ENCODE measurements at places on chromosomes 4 and X.

DNA sequence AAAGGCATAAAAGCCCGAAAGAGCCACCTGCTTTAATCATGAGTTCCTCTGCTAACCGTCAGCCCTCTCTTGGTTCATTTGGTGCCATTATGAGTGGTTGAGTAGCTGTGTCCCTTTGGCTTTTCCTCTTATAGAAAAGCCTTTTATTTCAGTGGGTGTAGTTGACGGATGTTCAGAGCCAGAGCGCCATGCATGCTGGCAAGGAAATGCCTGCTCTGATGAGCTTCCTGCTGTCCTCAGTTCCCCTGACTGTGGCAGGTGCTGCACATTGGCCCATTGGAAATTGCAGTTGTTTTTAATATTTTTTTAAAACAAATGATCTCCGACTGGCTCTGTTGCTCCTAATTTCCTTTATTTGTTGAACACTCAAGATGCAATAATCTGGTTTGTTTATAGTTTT is 77.3 kb upstream of the LIMCH1 start:
- no peak for DNase-seq

- no peak for DNase-seq
Measured at GRCh38 chr4:159547645-159548308, 444.9 kb downstream of the RAPGEF2 start.

- no peak for DNase-seq
Measured at GRCh38 chrX:149819371-149819770, 37.6 kb downstream of the MAGEA9 start.

DNA sequence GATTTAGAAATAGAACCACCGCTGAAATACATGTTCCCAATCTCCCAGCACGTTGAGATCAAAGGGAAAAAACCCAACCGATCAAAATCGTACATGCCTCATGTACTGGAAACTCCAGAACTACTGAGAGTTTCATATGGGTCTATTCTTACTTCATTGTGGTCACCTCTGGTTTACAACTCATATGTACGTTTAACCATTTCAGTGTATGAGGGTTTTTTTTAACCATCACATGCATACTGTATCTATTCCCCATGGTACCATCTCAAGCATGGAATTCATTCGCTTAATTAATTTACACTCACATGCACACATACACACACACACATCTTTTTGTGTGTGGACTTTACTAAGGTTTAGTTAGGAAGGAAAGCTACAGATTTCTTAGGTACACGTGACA is 46.0 kb upstream of the CLNK start:
- DNase-seq, result no peak

DNA sequence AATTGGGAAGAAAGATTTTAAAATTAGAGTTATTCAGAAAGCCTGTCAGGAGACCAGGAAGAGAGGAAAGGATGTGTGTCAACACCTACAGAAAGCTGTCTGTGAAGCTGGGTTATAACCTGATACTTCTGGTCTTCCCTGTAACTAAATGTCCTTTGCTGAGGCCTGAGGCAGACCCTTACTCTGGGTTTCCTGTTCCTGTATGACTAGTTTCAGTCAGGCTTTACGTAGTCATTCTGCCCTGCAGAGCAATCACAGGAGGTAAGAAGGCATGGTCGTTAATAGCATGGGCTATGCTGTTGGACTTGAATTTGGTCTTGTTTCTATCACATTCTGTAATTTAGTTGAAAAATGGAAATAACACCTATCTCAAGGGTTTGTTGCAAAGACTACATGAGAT is 110.5 kb upstream of the IGFBP7 start:
- DNase-seq, result no peak

DNA sequence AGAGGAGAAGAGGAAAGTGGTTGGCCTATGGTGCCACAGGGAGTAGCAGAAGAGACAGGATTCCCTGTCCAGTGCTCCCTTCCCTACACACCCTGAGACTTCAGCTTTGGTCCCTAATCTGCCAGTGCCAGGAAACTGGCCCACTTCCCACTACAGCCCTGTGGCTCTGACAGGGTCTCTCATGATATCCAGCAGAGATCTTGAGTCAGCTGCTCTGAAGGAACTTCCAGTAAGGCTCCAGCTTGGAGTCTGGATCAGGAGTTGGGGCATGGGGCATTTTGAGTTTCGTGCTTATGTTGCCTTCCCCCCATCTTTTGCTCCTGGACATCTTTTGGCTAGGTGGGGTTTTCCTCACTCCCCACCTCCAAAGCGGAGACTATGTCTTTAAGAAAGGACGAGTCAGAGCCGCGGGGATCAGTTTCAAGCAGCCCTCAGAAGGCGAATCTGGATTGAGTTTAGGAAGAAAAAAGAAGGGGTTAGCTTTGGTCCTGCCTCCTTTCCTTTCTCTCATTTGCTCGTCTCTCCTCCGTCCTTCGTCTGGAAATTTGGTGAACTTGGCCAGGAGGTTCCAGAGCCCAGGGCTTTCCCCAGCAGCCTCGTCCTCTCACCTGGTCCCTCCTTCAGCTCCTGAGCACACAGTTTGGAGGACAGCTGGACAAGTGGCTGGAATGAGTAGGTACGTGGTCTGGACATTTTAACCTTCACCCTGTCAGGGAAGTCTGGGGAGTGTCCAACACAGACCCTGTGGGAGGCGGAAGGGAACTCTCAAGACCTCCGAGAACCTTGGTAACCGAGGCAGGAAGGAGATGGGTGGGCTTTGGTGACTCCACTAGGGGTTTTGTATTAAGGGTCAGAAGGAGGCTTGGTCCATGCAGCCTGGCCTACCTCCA is 104.4 kb downstream of the RTL5 start:
- DNase-seq, result no peak

DNA sequence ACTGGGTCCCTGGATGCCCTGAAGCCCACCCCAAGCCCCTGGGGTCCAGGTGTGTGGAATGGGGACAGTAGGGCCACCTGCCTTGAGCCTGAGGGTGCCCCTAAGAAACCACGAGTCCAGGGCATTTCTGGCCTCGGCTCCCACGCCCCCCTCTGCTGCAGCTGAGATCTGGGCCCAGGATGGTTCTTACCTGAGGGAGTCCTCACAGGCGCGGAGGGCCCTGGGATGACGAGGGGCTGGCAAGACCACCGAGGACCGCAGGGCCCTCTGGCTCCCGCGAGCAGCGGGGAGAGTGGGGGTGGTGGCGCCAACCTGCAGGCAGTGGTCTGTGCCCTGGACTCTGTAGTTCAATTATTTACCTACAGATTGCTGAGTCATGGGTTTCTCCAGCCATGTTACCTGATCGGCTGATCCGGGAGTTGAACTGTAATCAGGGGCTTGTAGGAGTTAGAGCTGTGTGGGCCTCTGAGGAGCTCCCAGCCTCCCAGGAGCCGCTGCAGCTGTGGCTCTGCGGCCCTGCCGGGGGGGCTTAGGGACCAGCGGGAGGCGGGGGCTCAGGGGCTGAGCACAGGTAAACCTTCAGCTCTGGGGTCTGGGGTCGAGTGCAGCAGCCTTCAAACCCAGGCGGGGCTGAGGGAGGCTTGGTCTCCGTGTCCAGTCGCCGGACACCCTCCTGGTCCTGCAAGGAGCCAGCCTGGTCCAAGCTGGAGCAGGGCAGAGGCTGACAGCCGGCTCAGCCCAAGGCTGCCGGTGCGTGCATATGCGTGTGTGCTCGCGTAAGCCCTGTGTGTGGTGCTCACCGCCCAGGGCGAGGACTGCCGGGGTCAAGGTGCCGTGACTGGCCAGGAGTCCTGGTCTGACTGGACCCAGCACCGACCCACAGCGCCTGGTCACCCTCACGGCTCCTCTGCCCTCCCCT is at the start of gene SLC26A1:
SLC26A1 (minus strand) TSS at position 294 of the 919 bp plus-strand sequence. CDS start 1,701 bp downstream, outside the sequence.
- DNase-seq, result no peak

DNA sequence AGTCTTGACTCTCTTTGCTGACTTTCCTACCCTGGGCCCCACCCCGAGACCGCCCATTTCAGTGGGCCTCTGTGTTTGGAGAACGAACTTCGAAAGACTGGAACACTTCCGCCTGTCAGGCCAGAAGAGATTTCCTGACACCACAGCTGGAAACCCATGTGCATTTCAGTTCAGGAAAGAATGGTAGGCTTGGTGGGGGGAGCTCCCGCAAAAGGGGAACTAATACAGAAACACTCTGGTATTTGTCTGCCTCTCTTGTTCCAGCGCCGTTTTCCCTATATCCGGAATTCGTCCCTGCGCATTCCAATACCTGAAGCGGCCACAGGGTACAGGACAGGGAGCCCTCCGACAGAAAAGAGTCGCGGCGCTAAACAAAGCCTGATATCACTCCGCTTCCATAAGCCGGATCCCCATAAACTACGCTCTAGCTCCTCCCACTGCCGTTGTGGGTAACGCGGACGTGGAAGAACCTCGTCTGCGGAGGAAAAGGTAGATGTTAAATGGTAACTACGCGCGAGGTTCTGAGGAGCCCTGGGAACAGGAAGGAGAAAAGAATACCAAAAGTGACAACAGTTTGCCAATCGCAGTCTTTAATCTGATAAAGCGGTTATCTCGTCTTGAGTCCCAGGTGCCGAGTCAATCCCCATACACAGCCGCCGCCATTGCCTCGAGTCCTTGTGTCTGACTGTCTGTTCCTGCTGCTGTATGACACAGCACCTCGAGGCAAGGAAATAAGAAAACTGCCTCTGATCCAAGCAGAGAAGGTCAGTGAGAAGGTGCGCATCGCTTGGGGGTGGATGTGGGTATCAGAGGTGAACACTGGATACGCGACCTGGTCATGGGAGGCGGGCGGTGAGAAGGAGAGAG is at the start of gene ARMCX5:
ARMCX5 (plus strand) TSS at position 432 of the 867 bp plus-strand sequence. CDS start 2,627 bp downstream, outside the sequence.
- DNase-seq, result peak; percentile 88

DNA sequence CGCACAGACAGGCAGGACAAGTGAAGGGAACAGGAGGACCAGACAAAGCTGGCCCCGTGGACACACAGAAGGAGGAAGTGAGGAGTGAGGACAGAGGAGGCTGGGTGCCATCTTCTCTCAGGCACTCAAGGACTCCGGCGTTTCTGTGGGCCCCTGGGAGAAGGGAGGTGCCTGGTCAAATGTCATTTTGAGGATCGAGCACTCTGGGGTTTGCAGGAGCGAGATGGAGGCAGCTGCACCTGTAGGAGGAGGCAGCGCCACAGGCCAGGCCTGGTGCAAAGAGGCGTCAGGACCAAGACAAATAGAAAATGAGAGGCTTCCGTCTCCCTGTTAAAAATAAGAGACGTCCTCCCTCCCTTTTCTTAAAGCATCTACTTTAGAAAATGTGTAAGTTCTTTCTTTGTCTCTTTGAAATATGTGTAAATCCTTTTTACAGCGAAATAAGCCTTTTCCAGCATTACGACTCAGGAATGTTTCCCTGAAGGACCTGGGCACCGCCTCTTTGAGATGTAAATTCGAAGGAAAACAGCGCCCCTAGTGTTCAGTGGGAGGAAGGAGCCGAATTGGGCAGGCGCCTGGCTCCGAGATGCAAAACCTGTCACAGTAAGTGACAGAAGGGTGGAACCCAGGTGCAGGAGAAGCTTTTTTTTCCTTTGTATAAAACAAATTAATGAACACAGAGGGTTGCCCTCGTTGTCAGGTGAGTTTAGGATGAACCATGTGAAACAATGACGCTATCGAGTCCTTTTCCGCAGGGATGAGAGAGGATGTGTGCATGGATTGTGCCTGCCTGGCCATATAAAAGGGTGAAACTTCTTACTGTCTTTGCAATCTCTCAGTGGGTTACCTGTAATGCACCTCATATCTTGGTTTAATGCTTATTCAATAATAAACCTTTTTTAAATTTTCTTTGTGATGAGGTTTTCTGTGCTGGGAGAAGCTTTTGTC is 1.4 kb upstream of the C4orf50 start:
- no peak for DNase-seq

DNA sequence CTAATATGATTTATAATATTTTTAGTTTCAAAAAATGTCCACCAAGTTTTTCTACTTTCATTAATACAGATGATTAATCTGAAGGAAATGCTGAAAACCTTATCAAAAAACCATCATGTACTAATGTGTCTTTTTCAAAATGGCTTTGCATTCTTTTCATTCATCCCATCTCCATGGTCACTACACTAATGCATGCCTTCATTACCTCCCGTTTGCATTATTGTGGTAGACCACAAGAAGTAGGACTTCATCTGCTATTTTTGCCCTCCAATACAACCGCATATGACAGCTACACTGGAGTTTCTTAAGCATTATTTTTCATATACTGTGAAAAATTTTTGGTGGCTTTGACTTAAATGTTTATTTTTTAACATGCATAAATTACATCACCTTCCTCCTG is 37.9 kb upstream of the FSTL5 start:
- DNase-seq, result no peak

DNA sequence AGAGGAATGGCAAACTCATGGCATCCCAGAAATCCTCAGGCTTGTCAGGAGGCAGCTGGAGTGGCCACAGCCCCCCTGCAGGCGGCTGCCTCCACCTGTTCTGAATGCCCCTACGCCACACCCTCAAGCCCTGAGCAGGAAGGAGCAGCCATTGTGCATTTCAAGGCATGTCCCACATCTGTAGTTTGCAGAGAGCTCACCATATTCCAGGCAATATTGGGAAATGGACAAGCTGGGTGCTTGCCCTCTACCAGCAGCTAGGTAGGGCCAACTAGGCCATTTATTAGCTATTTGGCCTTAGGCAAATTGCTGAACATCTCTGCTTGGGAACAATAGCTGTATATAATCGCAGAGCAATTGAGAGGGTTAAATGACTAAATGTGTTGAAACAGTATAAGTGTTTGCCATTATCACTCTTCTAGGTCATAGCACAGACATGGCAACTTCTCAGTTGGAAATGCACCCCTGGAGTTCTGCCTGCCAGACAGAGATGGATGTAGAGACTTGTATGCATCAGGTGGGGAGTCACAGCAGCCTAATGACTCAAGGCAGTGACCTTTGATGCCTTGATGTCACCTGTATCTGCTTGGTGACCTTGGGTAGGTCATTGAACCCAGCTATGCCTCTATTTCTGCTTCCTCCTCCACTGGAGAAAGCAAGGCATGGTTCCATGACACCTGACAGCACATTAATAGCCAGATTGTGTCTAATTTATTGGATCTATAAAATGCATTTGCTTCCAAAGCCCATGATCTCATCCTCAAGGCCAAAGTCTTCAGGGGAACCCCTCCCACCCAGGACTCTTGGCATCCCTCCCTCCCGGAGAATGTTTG is 52.8 kb downstream of the FHDC1 start:
- no peak for DNase-seq

DNA sequence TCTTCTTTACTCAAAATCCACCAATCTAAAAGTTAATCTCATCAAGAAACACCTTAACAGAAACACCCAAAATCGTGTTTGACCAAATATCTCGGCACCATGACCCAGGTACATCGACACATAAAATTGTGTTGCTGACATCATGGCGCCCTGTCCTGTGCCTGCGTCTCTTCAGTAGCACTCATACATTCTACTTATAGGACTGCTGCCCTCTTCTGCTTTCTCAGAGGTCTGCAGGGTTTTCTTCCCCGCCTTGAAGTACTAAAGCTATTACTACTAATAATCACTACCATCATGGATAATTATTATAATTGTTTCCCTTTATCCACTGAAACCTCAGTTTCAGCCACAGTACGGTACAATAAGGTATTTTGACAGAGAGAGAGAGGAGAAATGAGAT is 1403.1 kb upstream of the TENM3 start:
- no peak for DNase-seq

- no peak for DNase-seq
Measured at GRCh38 chr4:151922811-151923210, 162.0 kb upstream of the GATB start.

DNA sequence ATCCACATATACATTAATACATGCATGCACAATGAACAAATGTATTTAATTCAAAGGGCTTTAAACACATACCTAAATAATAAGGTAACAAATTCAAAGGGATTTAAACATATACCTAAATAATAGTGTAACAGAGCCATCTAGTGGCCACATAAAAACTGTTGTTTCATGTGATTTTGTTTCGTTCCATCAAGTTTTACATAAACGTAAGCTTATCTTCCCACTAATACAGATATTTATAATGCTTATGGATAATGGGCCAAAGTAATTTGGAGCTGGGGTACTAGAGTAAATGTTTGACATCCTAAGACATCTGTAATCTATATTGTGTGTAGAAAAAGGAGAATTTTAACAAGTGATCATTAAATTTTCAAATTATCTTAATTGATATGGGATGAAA is 82.3 kb downstream of the PRSS12 start:
- DNase-seq, result peak; percentile 20

Data from kidney glomerular epithelial cell (primary cell).